Foreskin keratinocyte (primary cell): ENCODE measurements at places on chromosomes 7 and 10. TPM values are rescaled to one million over a fixed set of nuclear protein-coding genes. Genes with fewer than 3 reads are reported as not detected.

The DYNC1I1 gene
- 0.09 and 0.18 TPM in 2 replicates for polyA plus RNA-seq

The HMX3 gene
- polyA plus RNA-seq: not detected in 2 replicates

The SAMD9L gene
- 2.9 and 3.7 TPM in 2 replicates for polyA plus RNA-seq

The RTKN2 gene
- polyA plus RNA-seq: 1.1 and 1.3 TPM in 2 replicates

The TMEM225B gene
- 0.19 TPM in 2 replicates for polyA plus RNA-seq
